ENCODE measurements at places on chromosomes 7 and 10.
A peak's percentile ranks its signal among the peaks of the same experiment; 100 is the strongest.

GRCh38 chr7:75916259-75916658 lies 1.3 kb downstream of the POR start:
- DNase-seq = no peak

- no peak for DNase-seq
Observed at GRCh38 chr7:235576-236395, 43.4 kb downstream of the FAM20C start.

- no peak for DNase-seq
Observed at GRCh38 chr10:97180363-97180755, 5.4 kb downstream of the SLIT1 start.

DNA sequence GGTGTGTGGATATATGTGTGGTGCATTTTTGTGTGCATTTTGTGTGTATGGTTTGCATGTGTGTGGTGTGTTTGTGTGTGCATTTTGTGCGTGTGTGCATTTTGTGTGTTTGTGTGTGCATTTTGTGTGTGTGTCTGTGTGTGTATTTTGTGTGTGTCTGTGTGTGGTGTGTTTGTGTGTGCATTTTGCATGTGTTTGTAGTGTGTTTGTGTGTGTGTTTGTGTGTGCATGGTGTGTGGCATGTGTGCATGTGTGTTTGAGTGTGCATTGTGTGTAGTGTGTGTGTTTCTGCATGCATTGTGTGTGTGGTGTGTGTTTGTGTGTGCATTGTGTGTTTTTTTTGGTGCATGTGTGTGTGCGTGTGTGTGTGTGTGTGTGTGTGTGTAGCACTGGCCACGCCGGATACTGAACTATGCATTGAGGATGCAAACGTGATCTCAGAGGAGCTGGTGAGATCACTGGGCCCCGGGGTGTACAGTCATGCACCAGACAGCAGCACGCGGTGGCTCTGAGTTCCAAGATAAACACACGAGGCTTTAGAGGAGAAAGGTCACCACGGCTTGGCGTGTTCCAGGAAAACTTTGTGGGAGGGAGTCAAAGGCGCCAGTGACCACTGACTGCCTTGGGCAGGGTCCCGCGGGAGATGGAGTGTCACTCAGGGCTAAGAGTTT lies 106.6 kb upstream of the SHH start:
- peak; percentile 79 for DNase-seq

DNA sequence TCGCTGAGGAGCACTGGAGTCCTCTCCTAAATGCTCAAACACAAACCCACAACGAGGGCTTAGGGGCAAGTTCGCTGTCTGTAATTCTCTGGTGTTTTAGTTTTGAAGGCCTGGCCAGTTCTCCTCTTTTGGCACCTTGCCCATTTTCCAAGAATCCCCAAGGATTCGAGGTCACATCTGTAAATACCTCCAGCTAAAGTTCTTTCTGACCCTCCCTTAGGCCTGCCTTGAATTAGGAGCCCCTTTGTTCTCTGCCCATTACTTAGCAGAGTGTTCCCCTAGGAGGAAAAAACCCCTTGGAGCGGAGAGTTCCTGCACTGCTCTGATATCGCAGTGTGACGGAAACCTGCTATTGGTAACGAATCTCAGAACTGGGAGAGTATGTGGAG lies 743 bp upstream of the PYROXD2 start:
- DNase-seq = no peak

GRCh38 chr10:113641702-113642101 lies 22.1 kb downstream of the NRAP start:
- no peak for DNase-seq

GRCh38 chr7:98724591-98724990 lies 107.5 kb downstream of the NPTX2 start:
- no peak for DNase-seq

DNA sequence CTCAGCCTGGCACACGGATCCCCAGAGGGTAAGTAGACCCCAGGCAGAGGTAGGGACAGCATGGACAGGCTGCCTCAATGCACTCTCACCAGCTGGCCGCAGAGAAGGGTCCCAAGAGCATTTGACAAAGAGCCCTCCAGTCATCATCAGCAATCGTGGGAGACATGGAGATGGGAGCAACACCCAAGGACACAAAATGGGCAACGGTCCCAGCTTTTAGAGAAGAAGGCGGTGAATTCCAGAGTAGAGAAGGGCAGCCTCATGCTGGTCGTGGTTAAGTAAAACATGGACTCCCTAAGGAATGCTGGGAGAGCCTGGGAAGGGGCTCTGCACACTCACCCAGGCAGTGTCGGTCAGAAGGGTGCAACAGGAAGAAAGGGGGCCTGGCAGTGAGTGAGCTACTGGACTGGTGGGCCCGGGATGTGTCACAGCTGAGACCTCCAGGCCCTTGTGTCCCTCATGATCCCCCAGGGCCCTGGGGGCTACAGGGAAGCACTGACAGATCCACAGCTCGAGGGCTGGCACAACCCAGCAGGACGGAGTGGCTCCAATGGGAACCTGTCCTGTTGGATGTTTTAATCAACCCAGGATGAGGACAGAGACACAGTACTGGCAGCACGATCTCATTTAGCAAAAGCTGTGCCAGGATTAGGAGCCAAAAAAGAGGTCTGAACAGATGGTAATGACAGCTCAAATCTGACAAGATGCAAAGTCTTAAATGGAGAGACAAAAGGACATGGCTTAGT lies 147.1 kb downstream of the NEURL1 start:
- DNase-seq = no peak

- DNase-seq = no peak
Observed at GRCh38 chr7:115476671-115477181, 553.8 kb downstream of the TFEC start.

- peak; percentile 47 for DNase-seq
Observed at GRCh38 chr7:51075681-51076580, 240.7 kb downstream of the COBL start.

GRCh38 chr7:45651540-45651939 lies 77.4 kb downstream of the ADCY1 start:
- no peak for DNase-seq

DNA sequence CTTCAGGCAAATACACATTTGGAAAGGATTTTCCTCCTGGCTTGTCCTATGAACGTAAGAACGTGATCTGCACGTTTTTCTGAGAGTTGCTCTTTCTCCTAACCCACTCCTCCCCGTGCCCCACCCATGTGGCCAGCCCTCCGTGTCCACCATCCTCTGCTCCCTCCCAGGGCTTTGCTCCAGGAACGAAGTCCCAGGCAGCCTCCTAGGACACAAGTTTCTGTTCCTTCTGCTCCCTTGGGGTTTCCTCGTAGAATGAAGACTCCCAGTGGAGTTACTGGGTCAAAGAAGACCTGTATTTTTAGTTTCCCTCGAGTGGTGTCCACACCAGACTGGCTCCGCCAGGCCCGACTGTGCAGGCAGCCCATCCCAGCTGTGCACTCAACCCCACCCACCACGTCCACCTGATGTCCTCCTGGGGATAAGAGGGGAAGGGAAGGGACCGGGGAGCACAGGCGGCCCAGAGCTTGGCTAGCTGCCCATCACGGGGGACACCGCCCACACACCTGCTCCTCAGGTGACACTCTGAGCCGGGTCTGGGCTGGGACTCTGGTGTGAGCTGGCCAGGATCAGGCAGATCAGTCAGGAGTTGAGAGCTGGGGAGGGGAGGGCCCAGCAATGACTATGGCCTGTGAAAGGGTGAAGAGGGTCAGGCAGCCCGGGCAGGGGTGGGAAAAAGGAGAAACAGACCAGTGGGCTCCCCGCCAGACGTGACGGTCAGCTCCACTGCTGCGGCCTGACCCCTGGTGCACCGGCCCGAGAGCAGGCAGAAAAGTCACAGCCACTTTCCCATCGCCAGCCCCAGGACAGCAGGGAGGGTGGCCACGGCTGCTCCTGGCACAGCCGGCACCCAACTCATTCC lies 54.3 kb upstream of the PPP2R2D start:
- DNase-seq = no peak

GRCh38 chr7:123329988-123330643 lies 130.3 kb upstream of the SLC13A1 start:
- no peak for DNase-seq

- no peak for DNase-seq
Observed at GRCh38 chr7:140902303-140902953, 22.3 kb downstream of the BRAF start.

- no peak for DNase-seq
Observed at GRCh38 chr10:30364345-30365268, 15.5 kb upstream of the MTPAP start.

- DNase-seq = no peak
Observed at GRCh38 chr10:73095481-73096021, 1.1 kb downstream of the P4HA1 start.

DNA sequence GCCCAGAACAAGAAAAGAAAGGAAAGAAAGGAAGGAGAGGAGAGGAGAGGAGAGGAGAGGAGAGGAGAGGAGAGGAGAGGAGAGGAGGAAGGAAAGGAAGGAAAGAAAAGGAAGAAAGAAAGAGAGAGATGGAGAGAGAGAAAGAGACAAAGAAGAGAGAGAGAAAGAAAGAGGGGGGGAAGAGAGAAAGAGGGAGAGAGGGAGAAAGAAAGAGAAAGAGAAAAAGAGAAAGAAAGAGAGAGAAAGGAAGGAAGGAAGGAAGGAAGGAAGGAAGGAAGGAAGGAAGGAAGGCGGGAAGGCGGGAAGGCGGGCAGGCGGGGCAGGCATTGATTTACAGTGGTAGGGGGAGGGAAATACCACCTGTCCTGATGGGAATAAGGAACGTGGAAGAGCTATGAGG lies 92.7 kb downstream of the DNAJC1 start:
- DNase-seq = no peak

DNA sequence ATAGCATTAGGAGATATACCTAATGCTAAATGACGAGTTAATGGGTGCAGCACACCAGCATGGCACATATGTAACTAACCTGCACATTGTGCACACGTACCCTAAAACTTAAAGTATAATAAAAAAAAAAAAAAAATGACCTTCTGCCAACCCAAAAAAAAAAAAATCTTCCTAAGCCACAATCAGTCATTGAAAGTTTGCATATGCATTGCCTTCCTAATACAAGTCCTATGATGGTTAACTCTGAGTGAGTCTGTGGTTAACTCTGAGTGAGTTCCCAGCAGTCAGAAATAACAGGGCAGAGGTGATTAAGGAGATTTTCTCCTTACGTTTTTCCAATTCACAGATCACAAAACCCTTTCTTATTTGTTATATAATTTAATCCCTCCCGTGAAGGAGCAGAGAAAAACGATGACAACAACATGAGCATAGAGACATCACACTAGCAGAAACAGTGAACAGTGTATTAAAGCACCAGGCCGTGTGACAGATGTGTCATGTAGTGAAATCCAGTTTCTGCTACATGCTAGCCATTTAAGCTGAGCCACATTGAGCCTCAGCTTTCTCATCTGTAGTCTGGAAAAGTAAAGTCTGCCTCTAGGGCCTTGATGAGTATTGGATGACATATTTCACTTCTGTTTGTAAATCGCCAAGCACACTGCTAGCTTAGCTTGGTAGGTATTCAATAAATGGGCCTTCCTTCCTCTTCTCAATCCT lies 7.4 kb upstream of the RNF148 start:
- no peak for DNase-seq

- DNase-seq = no peak
Observed at GRCh38 chr7:40220421-40220911, 85.7 kb downstream of the SUGCT start.

DNA sequence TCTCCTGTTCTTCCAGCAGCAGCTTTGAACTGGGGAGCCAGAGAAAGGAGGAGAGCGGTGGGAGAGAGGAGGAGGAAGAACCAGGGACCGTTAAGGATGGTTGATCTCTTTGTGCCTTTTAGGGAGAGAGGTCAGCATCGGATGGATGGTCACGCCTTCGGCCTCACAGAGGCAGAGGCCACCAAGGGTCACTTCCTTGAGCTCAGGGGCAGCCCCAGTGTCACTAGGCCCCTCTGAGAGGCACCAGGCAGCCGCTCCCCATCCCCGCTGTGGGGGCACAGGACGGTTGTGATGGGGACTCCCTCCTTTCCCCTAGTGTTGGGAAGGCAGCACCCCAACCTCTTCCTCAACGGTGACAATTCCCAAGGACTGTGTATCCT lies 121.4 kb downstream of the DNAJB6 start:
- no peak for DNase-seq

DNA sequence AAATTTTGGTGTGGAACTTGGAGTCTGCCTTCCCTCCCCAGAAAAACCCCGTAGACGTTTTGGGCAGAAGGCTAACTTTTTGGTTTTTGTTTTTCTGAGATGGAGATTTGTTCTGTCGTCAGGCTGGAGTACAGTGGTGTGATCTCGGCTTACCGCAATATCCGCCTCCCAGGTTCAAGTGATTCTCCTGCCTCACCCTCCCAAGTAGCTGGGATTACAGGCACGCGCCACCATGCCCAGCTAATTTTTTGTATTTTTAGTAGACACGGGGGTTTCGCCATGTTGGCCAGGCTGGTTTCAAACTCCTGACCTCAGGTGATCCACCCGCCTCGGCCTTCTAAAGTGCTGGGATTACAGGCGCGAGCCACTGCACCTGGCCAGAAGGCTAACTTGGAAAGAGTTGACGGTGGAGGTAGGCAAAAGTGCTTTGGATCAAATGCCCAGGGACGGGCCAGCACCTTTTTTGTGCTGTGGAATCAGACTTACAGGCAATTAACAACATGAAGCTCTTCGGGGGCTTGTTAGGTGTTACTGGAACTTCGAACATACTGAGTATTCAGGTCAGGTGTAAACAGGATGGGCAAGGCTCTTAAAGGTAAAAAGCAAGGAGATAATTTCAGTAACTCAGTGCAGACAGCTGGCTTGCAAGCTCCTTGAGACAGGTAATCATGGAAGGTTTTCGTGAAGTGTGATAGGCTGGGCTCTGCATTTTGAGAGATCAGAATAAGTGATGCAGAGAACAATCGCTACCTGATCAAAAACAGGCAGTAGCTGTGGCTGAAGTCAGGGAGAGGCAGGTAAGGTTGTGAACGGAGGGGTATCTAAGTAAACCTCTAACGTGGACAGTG lies 1.8 kb downstream of the PPP1R35 start:
- no peak for DNase-seq

DNA sequence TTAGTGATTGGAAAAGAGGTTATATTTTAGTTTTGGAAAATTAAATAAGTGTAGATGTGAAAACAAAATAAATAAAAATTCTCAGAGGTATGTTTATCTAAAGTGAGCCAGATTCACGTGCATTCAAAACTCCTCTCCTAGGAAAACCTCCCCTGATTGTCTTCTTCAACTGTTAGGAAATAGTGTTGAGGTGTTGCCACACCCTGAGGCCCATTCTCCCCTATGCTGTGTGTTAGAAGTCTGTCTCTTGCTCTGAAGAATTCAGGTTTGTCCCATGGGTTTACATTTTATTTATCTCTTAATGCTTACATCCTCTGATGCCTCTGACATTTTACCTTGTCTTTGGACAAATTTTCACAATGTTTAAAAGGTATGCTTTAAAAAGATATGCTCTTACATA lies 40.3 kb downstream of the PTPRE start:
- no peak for DNase-seq

GRCh38 chr7:130814778-130815335 lies 80.8 kb upstream of the KLF14 start:
- DNase-seq = no peak

DNA sequence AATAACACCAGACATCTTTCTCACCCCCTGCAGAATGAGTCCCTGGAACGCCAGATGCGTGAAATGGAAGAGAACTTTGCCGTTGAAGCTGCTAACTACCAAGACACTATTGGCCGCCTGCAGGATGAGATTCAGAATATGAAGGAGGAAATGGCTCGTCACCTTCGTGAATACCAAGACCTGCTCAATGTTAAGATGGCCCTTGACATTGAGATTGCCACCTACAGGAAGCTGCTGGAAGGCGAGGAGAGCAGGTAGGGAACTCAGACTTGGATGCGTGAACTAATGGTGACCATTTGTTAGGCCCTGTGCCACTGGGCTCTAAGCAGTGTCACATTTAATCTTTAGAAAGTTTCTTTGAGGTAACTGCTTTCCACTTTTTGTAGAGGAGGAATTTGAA lies 7.1 kb downstream of the VIM start:
- no peak for DNase-seq

GRCh38 chr10:130721971-130722370 lies 585.8 kb downstream of the GLRX3 start:
- no peak for DNase-seq

- DNase-seq = no peak
Observed at GRCh38 chr7:108026647-108027046, 23.7 kb upstream of the LAMB1 start.

All from pulmonary artery endothelial cell (primary cell).